AG09309 (cell line): ENCODE measurements at places on chromosomes 11 and 22.
A peak's percentile ranks its signal among the peaks of the same experiment; 100 is the strongest.

- DNase-seq, result peak; percentile 7
Observed at GRCh38 chr11:133927690-133928627, 28.8 kb downstream of the IGSF9B start.

GRCh38 chr11:1323774-1324173, 14.3 kb upstream of the TOLLIP start:
- no peak for DNase-seq

- no peak for DNase-seq
Observed at GRCh38 chr11:88521799-88522201, 184.3 kb upstream of the CTSC start.

- no peak for DNase-seq
Observed at GRCh38 chr22:21845558-21846453, 21.6 kb downstream of the MAPK1 start.

- no peak for DNase-seq
Observed at GRCh38 chr11:87176044-87176443, 138.3 kb downstream of the TMEM135 start.

- no peak for DNase-seq
Observed at GRCh38 chr11:130451231-130452019, 3.0 kb downstream of the ADAMTS15 start.

DNA sequence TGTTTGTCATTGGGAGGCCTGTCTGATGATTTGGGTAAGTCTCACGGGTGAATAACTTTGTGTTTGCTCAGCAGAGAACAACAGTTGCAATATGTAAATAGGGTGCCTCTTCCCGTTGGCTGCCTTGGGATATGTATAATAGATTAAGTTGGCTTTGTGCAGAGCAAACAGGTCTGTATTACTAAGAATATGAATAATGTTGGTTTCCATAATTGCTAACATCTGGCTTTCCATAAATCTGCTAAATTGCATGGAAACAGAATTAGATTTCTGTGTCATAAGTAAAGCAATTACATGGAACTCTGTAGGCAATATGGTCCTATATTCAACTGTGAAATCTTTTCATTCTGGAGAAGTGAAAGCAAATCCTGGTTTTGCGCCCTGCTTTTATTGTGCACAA, 636.0 kb upstream of the ANO5 start:
- DNase-seq, result no peak

- no peak for DNase-seq
Observed at GRCh38 chr11:14905104-14906033, 13.3 kb upstream of the CYP2R1 start.

GRCh38 chr11:79670882-79671281, 230.1 kb upstream of the TENM4 start:
- DNase-seq, result no peak

DNA sequence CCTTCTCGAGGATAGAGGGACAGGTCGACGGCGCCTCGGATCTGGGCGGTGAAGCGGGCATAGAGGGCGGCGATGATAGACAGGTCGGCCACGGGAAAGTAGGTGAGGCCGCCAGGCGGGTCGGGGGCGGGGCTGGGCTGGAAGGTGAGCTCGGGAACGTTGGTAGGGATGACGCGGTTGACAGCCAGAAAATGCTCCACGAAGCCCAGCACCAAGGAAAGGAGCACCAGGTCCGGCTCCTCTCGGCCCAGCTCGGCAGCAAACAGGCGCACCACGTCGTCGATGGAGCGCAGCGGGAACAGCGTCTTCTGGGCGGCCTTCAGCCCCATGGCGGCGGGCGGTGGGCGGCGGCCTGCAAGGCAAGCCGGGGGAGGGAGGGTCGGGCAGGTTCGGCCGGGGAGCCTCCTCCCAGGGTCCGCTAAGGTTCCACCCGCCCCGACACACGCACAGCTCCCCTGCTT, 540 bp downstream of the MEN1 start:
- DNase-seq, result no peak

DNA sequence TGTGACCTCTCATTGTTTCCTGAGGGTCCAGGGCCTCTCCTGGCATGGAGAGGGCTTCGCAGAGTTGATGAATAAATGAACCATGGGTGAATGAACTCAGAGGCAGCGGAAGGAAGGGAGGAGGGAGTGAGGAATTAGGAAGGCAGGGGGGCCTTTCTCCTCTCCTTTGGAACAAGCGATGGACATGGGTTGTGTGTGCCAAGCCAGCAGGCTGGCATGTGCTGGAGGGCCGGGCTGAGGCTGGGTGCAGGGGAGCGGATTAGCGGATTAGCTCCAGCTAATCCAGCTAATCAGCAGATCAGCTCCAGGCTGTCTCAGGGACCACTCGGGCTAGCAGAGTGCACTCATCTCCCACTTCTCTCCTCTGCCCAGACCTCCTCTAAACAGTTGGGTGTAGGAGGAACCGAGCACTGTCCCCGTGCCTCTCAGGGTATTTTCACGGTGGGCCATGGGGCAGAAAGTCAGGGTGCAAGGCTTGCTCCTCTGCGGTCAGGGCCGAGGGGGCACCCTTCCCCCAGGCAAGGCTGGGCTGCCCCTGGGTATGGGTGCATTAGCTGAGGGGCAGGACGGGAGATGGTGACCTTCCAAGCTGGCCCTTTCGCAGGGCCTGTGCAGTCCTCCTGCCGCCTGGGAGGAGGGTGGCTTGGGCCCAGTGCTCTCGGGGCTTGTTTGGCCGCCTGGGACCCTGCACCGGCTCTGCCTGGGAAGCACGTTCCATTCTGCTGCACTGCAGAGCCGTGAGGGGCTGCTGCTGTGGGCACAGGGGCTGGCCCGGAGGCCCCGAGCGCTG, 120.3 kb upstream of the B3GAT1 start:
- DNase-seq, result no peak
